Activated CD4-positive, alpha-beta T cell treated with anti-CD3 and anti-CD28 coated beads, Interleukin-2, Interleukin-4, amounts not matched to agents 100 ng/mL and 50 ng/mL, durations not matched to agents 16 hours and 8 hours (primary cell): ENCODE measurements at places on chromosomes 3 and 15.

DNA sequence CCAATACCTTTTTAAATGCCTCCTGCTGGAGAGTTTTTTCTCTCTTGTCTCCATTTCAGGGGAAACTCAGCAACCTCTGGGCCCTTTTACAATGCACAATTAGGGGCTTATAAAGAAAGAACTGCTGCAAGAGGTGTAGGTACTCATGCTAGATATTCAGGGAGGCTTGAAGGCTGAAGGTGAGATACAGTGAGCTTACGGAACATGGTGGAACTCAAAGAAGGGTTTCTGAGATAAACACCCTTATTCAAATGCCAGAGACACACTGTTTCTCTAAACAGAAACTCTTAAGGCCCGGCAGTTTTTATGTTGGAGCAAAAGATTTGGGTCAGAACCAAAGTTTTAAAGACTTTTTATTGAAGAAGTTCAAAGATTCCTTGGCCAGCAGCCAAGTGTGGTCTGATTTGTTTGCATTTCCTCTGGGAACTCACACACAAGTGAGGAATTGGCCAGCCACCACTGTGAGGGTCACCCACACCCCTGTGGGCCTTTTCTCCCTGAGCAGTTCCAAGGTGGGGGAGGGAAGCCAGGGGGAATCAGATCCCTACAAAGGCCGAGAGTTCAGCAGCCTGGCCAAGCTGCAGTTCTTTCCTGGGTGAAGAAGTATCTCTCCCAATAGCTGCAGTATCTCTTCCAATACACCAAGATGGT, 47.8 kb downstream of the TNFAIP8L3 start:
- DNase-seq: no peak

DNA sequence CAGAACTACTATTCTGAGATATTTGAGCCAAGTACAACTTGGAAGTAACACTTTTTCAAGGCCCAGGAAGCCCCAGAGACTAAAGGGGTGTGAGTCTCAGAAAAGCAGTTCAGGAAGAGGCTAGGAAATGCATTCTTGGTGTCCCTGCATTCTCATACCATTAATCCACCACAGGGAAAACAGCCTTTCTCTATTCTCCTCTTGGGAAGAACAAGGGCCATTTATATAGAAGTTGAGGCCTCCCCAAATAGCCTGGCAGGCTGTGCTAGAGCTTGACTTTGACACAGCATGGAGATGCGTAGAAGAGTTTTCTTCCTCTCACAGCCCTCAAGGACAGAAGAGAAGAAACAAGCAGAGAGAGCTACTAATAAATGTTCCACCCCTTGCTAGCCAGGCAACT, 5.5 kb upstream of the NR2C2 start:
- no peak for DNase-seq

GRCh38 chr3:139355476-139355875, 11.7 kb downstream of the MRPS22 start:
- DNase-seq: no peak

GRCh38 chr3:73383470-73384049, 241.2 kb downstream of the PDZRN3 start:
- no peak for DNase-seq

DNA sequence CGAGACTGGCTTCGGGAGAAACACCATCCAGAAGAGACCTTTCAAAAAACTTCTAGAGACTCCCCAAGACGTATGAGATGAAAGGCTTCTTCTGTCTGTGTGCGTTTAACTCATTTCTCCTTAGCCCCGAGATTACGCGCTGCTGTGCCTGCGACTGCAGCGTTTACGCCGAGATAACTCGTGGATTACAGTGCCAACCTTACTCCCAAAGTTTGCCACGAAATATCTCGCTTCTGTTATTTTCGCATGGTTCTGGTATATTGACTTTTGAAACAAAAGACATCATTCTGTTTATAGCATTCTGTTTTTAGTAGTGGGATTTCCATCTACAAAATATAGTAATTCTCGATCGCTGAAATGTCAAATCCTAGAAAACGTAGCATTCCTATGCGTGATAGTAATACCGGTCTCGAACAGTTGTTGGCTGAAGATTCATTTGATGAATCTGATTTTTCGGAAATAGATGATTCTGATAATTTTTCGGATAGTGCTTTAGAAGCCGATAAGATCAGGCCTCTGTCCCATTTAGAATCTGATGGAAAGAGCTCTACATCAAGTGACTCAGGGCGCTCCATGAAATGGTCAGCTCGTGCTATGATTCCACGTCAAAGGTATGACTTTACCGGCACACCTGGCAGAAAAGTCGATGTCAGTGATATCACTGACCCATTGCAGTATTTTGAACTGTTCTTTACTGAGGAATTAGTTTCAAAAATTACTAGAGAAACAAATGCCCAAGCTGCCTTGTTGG, 467 bp downstream of the PGBD4 start:
- no peak for DNase-seq

DNA sequence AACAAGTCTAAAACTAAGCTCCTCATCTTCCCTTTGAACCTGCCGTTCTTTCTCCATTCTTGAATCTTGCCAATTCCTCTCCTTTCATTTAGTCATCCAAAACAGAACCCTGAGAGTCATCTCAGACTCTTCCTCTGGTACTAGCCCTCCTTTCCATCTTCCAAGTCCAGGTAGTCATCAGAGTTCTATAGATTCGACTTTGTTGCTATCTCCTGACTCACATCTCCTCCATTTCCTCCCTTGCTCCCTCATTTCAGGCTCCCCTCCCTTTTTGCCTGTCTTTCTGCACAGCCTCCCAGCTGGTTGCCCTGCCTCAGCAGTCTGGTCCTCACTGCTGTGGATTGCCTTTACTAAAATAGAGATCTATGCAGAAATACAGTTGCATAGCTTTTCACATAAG, 4.7 kb downstream of the ATG7 start:
- no peak for DNase-seq

DNA sequence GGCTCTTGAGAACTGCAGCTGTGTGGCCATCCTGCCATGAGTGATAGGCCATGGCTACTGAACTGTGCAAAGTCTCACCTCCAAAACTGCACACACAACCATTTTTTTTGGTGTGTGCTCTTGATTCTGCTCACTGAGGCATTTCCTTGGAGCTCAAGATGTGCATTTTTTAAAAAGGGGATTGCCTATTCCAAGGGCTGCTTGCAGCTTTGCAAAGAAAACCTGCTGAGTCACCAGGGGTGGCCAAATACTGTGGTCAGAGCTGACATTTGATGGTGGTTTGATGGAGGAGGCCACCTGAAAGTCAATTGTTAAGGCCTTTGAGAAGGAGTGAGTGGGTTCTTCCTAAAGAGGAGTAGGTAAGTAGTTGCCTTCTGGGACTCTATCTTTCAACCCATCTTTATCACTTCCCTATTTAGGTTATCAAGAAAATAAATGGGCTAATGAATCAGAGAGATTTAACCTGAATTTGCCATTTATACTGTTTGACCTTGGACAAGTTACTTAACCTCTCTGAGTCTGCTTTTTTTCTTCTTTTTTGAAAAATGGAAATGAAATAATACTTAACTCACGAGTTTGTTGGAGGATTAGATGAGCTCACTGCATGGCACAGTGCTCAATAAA, 87.9 kb downstream of the CHST2 start:
- no peak for DNase-seq

DNA sequence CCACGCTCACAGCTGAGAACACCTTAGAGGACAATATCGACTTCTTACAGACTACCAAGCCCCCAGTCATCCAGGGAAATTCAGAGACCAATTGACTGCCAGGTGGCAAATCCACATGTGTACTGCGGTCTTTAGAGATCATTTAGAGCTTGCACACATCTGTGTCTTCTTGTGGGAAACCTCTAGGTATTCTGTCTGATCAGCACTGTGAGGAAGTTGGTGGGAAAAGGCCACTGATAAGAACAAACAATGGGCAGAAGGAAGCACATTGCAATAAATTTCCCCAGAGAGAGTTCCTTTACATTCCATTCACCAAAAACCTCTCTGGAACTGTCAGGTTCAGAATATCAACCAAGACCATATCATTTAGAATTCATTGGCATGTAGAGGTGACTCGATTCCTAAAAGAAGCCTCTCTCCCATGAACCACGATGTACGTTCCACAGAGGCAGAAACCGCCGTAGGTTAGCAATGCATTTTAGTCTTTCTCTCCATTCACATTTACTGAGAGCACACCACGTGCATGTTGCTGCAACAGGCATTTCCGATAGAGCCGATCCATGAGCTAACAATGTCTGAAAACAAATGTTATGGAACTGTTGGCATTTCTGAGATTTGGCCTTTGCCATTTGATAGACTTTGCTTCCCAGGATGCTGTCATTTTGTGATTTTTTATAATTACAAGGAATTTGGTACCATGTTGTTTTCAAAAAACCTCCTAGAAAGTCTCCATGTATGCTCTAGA, 287.3 kb upstream of the TPRG1 start:
- no peak for DNase-seq

- no peak for DNase-seq
These were observed 579.0 kb downstream of the MFSD1 start for GRCh38 chr3:159380891-159381290.

DNA sequence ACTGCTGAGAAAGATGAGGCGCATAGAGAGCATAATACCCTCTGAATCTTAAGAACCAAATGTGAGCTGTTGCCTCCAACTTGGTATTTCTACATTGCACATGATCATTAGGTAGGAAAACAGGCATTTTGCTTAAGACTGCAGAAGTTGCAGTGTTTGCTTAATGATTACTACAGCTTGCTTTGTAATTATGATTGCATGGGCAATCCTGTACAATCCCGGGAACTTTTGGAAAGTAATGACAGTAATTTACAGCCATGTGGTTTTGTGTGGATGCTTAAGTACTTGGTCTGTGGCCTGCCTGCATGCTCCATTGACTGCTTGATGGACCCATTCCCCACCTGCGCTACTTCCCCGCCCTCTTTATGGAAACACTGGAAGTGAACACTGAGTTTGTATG, 301.1 kb downstream of the DIPK2A start:
- no peak for DNase-seq

DNA sequence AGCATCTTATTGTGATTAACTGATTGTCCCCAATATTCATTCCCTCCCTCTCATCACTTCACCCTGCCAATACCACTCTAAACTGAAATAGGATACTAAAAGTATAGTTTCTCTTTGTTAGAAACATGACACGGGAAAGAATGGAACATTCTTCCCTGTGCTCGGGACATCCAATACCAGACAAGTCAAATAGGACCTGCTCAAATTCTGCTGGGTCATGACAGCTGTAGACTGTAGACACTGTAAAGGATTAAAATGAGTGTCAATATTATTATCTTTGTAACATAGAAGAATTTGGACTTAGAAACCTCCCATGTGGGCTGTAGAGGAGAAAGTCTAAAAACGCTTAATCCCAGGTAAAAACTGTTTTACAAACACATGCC, 315.0 kb upstream of the NR2E3 start:
- no peak for DNase-seq

DNA sequence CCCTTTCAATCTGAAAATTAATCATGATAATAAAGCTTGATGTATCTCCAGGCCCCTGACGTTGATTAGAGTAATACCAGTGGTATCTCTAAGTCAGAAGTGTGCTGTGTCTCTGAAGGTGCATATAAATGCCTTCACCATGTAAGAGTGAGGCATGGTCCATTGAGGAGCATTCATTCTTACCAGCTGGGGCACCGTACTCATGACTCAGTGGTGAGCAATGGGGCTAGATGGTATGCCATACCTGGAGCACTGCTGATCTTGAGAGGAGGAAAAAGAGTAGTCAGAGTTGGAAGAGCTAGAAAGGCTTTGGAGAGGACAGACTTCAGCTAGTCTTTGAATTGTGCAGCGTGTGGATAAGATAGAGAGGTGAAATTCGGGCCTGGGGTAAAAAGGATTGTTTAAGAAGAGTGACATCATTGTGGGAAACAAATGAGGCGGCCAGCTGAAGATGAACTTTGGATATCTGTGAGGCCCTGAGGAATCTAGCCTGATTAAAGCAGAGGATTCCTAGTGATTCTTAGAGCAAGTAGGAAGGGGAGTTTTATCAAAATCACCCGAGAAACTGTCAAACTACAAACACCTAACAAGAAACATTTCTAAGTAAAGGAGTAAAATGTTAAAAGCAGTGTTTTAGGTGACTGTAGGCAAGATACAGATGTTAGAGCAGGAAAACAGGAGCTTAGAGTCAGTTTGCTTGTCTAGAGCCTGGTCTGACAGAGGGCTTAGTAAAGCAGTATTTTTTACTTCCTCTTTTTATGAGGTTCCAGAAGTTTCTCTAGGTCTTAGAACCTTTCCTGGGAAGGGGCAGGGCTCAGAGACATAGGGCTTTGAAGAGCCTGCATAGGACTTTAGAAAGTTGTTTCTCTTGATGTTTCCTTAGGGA, 13.6 kb downstream of the TMOD3 start:
- no peak for DNase-seq

DNA sequence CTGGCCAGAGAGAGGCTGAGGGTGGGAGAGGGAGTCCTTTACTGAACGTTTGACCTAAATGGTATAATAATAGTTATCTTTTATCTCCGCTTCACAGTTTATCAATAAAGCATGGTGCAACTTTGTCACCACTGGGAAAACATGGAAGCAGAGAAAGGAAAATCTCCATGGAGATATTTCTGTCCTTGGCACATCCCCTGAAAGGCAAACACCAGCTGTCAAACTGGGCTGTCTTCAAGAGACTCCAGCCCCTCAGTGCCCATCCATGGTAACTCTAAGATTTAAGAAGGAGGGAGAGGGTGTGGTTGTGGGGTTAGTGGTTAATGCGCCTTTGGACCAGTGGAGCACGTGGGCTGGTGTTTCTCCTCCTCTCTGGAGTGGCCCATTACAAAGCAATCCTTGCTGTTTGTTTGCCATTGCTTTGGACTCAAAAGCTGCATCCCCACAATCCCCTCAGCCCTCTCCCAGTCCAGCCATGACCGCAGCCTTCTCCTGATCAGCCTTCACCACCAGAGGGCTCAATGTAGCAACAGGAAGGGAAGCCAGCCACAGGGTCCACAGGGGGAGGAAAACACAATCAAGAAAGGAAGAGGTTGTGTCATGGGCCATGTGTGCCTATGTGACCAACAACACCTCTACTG, 38.2 kb upstream of the FAM174B start:
- DNase-seq: no peak

- DNase-seq: no peak
These were observed 15.0 kb downstream of the INTS14 start for GRCh38 chr15:65595960-65596359.

DNA sequence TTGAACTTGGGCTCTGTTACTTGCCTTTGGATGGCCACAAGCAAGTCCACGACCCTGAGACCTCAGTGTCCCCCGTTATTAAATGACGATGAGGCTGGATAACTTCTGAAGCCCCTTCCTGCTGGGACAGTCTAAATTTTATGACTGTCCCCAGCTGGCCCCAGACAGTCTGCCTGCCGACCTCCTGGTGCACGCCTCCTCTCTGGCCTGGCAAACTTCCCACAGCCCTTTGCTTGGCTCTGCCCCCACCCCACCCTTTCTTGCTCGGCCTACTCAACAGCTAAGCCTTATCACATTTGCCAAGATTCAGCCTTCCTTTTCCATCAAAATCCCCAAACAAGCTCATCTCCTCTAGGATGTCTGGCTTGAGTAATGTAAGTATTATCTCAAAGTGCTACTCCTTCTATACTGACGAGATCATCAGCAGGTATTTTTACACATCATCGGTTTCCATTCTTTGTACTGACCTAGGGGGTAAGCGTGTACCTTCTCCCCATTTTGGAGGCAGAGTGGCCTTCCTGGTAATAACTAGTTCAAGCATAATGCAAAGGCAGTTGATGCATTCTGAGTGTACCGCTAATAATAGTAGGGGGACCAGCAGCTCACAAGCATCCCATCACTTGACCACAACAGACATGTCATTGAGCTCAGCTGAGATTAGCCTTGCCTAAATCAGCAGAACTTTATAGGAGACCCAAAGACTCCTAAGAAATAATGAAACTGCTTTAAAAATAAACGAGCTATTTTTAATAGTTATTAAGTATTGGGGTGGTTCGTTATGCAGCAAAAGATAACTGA, 120.8 kb upstream of the HACD2 start:
- no peak for DNase-seq
